NCI-H1436 (cell line): ENCODE measurements at places on chromosomes 7 and 10.

- DNase-seq = no peak
Measured at GRCh38 chr10:4329225-4329624, 496.8 kb upstream of the AKR1E2 start.

- no peak for DNase-seq
Measured at GRCh38 chr7:51223505-51223904, 93.1 kb downstream of the COBL start.

- no peak for DNase-seq
Measured at GRCh38 chr10:14562218-14563075, 212.2 kb downstream of the FAM107B start.

DNA sequence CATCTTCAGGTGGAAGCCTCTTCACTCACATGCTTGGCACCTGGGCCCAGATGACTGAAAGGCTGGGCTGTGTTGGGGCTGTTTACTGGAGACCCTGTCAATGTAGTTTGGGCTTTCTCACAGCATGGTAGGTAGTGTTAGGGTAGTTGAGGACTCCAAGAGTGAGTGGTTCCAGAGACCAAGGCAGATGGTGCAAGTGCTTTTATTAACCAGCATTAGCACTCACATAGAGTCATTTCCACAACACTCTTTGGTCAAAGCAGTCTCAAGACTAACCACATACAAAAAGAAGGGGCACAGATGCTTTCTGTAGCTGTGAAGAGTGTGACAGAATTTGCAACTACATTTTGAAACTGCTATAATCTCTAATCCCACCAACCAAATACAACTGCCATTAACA is 135.0 kb downstream of the RTKN2 start:
- no peak for DNase-seq

GRCh38 chr10:34575882-34576281 is 239.2 kb downstream of the PARD3 start:
- no peak for DNase-seq

- no peak for DNase-seq
Measured at GRCh38 chr10:113239566-113240350, 289.7 kb downstream of the TCF7L2 start.

GRCh38 chr7:24914465-24914859 is 65.5 kb downstream of the OSBPL3 start:
- DNase-seq = no peak

GRCh38 chr7:42932811-42933591 is 825 bp downstream of the MRPL32 start:
- no peak for DNase-seq

DNA sequence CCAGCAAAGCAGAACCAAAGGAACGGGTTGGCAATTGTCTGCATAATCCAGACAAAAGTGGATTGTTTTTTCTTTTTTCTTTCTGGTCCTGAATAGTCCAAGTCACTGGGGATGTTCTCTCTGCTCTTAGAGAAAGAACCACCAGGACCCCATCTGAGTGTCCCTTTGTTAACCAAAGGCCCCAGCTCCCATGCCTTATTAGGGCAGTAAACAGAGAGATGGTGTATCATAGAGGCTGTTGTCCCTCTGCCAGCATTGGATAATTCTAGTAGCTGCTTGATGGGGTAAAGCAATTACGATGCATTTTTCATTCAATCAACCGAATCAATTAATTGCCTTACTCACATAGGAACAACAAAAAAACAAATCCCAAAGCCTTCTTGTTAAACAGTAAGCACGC is 213.0 kb downstream of the BUB3 start:
- no peak for DNase-seq

DNA sequence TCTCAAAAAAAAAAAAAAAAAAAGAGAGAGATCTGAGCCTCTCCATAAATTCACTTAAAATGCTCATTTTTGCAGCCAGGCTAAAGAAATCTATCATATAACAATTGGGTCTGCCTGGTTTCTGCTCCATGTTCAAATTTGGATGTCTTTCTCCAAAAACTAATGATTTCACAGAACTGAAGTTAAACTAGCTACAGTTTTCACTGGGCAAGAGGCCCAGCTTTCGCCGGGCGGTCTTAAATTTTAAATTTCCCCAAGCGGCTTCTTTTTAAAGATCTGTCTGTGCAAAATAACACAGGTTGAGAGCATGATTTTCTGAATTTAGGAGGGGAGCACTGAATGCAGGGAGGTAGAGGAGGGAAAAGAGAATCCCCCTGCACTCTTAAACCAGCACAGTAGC is 603.4 kb downstream of the KCNMA1 start:
- DNase-seq = no peak

DNA sequence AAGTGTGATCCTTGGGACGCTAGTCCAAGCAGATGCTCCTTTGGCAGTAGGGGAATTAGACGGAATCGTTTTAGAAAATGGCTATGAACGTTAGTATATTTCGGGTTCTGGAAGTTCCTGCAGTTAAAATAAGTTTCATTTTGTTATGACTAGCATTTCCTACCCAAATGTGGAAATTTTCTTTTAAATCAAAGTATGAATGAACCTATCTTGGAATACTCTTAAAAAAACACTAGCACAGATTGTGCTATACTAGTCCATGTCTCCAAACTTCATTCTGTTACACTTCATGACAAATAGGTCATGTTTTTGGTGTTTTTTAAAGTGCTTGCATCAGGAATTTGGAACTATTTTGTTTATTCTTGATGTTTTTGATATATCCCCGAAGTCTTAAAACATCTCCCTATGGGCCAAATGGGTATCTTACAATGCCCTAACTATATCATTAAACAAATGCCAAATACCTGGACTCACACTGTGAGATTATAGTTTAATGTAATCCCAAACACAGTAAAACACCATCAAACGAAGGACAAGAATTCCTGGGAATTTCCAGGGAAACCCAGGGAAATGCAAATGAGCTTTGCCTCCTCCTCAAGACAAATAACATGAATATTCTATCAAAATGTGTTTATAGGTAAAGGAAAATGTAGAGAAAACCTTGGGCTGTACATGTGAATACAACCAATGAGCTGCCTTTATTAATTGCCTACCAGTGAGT is 75.9 kb upstream of the PTPRZ1 start:
- no peak for DNase-seq

DNA sequence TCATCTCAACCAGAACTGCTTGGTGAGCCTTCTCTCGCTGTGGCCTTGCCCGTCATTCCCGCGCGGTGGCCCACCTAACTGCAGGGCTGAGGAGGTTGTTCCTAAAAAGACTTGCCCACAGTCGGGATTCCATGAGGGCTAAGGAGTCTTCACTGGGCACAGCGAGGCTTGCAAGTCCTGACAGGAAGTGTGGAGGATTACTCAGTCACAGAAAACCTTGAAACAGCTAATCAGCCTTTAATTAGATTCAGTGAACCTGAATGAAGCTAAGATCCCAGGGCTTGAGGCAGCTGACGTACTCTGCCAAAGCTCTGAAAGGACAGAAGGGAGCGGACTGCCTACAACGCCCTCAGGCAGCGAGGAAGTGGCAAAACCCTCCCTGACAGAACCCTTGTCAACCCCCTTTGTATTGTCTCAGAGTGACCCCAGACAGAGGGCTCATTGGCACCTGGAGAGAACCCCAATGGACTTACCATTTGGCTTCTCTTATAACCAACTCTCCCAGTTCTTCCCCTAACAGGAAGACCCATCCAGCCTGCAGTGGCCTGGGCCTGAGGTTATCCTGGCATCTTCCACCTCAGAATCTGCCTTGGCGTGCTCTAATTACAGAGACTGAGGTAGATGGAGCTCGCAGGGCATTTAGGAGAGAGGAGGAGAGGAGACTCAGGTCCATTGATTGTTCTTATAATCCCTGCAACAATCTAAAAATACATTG is 2.5 kb upstream of the LAMB4 start:
- no peak for DNase-seq

GRCh38 chr7:26376175-26376917 is 84.7 kb downstream of the SNX10 start:
- peak; percentile 82 for DNase-seq

DNA sequence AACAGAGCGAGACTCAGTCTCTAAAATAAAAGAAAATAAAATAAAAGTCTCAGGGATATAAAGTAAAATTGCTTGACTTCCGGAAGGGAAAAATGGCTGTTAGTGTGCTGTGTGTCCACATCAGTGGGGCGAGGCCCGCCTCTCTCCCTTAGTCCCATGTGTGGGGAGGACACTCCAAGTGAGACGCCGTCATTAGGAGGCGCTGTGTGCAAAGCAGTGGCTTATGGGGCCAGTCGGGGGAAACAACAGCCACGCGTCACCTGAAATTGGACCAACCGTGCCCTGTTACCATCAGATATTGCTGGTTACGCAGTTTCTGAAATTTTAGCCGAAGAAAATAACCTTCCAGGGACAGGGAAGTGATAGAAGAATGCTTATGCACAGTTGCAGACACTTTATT is 15.8 kb downstream of the SFXN4 start:
- DNase-seq = no peak

- no peak for DNase-seq
Measured at GRCh38 chr10:45000138-45000751, 478 bp upstream of the ZNF22 start.

DNA sequence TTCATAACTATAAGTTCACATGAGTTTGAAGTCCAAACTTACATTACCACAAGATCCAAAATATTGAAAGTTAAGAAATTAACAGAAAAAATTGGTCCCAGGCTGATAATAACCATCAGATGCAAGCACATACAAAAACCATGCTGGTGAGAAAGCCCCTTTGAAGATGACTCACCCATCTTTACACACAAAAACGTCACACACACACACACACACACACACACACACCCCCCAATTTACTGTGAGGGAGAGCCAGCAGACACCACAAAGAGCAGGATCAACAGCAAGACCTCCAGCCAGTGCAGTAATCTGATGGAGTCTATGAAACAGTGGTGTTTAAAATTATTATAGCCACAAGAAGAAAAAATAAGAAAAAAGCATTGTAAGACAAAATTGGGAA is 50.1 kb upstream of the DRGX start:
- no peak for DNase-seq

DNA sequence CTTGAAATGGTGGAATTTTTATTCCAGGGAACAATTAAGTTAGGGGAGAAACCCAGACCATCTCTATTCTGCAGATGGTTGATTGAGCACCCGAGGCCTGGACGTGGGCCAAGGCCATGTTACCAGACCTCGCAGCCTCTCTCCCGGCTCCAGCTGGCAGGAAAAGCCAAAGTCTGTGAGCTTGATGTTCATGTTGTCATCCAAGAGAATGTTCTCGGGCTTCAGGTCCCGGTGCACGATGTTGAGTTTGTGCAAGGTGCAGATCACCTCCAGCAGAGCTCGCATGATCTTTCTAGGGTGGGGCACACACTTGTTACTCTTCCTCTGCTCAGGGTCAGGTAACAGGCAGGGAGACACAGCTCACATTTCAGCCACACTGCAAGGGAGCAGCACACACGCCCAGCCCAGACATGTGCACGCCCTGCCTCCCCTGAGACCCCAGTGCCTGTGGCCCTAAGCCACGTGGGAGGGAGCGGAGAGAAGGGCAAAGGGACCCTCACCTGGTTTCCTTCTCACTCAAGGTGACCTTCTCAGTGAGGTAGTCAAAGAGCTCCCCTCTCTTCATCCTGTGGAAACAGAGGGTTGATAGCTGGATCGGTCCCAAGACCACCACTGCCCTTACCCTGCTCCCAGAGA is 9.5 kb downstream of the PHKG1 start:
- peak; percentile 21 for DNase-seq

- DNase-seq = no peak
Measured at GRCh38 chr10:20207653-20208052, 391.4 kb downstream of the PLXDC2 start.

DNA sequence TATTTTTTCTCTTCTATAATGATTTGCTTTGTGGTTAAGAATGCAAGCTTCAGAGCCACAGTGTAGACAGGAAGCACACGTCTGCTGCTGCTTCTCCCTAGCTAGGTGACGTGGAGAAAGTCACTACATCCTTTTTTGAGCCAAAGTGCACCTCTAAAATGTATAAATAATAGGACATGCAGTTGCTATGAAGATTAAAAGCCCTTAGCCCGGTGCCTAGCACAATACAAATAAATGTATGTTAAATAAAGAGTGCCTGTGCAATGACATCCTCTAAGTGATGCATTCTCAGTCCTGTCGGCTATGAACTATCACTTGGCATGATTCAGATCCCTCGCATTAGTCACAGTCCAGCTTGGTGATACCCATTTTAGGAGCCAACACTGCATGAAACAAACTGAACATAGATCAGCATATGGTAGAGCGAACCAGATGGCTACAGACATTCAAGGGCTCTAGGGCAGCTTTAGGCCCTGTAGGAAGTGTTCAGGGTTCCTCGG is 4.8 kb upstream of the TRDMT1 start:
- DNase-seq = no peak

GRCh38 chr10:97781618-97782331 is 10.0 kb upstream of the SFRP5 start:
- no peak for DNase-seq

GRCh38 chr10:14579405-14579804 is 195.3 kb downstream of the FAM107B start:
- DNase-seq = no peak

DNA sequence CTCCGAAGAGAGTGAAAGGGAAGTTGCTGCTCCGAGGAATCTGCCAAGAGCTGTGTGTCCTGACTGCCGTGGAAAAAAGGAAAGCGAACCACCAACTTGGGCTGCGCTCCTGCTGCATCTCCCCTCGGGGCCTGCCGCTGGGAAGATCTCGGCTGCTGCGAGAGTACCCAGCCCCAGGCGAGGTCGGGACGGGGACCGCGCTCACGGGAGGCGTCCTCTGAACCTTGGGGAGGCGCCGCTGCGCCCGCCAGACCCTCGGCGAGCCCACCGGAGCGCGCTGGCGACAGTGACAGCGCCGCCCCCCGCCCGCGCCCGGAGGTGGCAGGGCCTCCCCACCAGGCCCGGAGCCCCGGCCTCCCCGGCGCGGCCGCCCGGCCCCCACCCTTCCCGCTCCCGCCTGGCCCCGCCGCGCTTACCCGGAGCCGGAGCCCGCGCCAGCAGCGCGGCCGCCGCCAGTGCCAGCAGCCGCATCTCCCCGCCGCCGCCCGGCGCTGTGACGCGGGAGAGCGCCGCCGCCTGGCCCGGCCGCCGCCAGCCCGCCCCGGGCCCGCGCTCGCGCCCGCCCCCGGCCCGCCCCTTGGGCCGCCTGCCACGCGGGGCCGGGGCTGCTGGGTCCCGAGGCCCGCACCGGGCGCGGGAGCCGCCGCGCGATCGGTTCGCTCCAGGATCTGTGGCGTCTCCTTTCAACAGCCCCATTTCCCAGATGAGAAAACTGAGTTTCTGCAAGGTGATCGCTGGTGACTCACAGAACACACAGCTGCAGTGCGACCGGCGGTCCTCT is at the start of gene VSTM4:
VSTM4 (minus strand) TSS at position 508 of the 781 bp plus-strand sequence; CDS start at position 471, 37 bp downstream.
- DNase-seq = peak; percentile 7
